Prostate gland (tissue), 2 donors: ENCODE measurements at places on chromosomes 2 and 18.

- no peak for DNase-seq
These were observed 91.9 kb upstream of the STK17B start for GRCh38 chr2:196263181-196263747.

- DNase-seq, result no peak
These were observed 19.1 kb downstream of the LIMS1 start for GRCh38 chr2:108553209-108553919.

GRCh38 chr2:48306409-48307284 lies 223.3 kb upstream of the STON1 start:
- no peak for DNase-seq

GRCh38 chr2:197950724-197951123 lies 146.3 kb downstream of the PLCL1 start:
- no peak for DNase-seq

GRCh38 chr2:200498402-200499162 lies 11.3 kb downstream of the KCTD18 start:
- DNase-seq, result no peak

DNA sequence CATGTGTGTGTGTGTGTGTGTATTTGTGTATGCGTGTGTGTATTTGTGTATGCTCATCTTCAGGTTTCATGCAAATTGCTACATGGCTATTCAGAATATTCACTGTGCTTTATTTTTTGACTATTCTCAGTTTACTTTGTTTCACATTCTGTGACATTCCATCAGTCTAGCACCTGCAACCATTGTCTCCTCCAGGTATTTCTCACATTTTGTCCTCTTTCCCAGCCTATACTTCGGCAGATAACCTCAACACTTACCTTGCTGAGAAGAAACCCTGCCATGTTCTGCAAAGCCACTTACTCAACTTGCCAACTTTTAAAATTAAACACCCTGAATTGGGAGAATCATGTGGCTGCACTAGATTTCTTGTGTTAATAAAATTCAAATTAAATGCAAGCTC lies 135.4 kb upstream of the REG3A start:
- DNase-seq, result no peak

DNA sequence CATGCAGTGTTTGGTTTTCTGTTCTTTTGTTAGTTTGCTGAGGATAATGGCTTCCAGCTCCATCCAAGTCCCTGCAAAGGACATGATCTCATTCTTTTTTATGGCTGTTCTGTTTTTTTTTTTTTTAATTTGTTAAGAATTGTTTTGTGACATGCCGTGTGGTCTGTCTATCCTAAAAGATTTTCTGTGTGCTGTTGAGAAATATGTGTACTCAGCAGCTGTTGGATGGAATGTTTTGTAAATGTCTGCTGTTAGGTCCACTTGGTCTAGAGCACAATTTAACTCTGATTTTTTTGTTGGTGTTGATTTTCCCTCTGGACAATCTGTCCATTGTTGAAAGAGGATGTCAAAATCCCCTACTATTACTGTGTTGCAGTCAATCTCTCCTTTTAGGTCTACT lies 80.4 kb upstream of the WDR75 start:
- no peak for DNase-seq

DNA sequence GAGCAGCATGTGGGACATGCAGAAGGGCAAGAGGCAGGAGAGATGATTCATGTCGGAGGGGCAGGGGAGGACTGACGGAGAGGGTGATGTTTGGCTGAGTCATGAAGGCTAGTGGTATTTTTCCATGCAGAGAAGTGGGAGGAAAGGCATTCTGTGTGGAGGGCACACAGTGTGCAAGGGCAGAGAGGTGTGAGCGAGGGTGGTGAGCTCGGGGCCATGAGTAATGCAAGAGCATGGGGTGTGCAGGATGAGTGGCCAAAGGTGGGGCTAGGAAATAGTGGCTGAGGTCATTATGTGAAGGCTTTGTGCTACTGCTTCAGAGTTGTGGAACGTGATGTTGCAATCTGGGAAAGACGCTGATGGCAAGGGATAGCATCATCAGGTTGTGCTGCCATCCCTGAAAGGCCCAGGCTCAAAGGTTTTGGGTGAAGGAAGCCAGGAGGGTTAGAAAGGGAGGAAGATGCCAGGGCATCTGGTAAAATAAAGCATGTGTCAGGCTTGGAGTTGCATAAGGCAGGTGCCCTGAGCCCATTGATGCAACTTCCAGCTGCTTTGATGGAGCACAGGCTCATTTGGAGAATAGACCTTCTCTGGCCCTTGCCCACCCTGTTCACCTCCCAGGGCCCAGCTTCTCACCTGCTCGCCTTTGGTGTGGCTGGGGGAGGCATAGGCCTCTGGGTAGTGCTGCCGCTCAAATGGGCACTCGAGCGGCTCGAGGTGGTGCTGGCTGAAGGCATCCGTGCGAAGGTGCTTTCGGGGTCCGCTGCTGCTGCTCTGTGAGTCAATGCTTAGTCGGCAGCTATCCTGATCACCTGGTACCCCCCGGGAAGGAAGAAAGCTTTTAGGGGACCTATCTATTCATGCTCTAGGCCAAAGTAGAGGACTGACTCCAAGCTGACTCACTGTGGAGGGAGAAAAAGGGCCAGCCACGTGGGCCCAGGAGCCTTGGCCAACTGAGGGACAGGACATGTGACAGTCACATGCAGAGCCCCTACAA lies 37.5 kb downstream of the PAX8 start:
- no peak for DNase-seq

GRCh38 chr18:67553437-67553836 lies 36.9 kb upstream of the DSEL start:
- no peak for DNase-seq

DNA sequence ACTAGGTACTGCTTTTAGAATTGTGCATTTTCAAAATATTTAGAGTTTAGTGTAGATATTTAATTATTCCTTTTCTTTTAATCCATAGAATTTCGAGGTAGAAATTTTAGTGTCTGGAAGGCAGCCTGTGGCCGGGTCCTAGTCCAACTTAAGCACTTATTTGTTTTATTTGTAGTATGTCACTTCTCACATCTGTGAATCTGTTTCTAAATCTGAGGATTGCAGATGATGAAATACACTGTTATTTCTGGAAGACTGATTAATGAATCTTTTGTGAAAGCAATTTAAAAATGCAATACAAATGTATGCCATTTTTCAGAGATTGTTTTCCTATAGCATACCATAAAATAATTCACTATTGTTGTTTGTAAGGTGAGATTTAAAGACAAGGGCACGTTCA lies 483.9 kb upstream of the TRIB2 start:
- DNase-seq, result no peak

GRCh38 chr2:241863536-241863954 lies 4.9 kb upstream of the PDCD1 start:
- no peak for DNase-seq

DNA sequence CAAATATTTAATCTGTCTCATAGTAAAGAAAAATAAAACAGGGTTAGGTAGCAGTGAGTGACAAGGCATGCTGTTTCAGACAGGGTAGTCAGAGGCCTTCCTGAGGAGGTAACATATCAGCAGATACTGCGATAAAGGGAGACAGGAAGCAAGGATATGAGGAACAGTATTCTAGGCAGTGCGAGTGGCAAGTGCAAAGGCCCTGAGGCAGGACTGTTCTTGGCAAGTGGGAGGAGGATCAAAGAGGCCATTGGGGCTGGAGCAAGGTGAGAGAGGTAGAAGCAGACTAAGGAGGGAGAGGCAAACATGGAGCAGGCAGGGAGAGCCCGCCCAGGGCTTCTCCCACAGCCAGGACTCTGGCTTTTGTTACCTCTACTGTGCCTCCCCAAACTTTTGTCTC lies 33.6 kb downstream of the GAD1 start:
- DNase-seq, result no peak

DNA sequence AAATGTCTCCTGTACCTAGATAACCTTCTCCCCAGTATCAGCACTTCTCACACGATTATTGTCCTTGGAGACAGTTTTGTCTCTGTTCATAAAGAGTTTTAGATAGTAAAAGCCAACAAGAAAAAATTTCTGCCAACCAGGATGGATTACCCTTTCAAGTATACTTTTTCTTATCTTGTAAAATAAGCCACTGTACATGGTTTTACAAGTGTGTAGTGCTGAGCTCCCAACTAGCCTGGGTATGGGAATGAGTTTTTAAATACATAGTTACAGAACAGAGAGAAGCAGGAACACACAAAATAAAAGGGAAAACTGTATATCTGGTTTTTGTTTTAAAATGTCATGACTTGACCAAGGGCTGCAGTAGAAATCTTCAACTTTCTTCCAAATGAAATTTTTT lies 76.7 kb downstream of the C18orf54 start:
- no peak for DNase-seq

GRCh38 chr2:73426176-73426575 lies 40.5 kb downstream of the ALMS1 start:
- DNase-seq, result no peak

GRCh38 chr2:221817052-221817451 lies 244.9 kb upstream of the EPHA4 start:
- no peak for DNase-seq

- no peak for DNase-seq
These were observed 662.2 kb downstream of the XIRP2 start for GRCh38 chr2:167550448-167550847.

GRCh38 chr18:1092228-1092627 lies 187.6 kb downstream of the ADCYAP1 start:
- DNase-seq, result no peak

DNA sequence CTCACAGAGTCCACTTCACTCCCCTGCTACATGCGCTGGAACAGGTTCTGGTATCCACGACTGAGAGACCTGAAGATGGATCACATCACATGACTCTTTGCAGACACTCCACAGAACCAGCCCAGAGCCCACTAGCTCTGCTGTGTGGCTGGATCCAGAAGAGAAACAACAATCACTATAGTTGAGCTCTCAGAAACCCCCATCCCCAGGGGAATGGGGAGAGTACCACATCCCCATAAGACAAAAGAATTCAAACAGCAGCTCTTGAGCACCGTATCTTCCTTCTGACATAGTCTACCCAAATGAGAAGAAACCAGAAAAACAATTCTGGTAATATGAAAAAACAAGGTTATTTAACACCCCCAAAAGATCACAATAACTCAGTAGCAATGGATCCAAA lies 76.4 kb downstream of the ZSWIM2 start:
- DNase-seq, result no peak

DNA sequence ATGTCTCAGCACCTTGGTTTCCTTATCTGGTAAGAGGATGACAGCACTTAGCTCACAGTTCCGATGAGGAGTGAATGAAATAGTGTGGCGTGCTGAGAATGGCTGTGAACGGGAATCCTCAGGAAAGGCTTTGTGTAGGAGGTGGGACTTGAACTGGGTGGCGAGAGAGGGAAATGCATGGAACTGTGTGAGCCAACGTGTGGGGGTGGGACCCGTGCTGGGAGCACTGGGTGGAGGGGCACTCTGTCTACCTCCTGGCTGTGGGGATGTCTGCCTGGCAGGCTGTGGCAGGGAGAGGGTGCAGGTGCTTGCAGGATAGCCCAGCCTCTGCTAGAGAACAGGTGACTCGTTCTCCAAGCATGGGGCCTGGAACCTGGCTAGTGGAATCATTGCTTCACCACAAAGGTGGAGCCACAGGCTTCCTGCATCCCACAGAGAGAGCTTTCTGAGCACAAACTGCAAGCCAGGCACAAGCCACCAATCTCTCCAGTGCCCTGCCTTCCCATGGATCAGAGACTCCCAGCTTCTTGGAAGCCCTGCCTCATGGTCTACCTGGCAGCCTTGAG lies 145.2 kb downstream of the CELF4 start:
- DNase-seq, result no peak

- DNase-seq, result no peak
These were observed 737.1 kb downstream of the TDRD15 start for GRCh38 chr2:21860907-21861306.

GRCh38 chr2:221085341-221085900 lies 486.7 kb downstream of the EPHA4 start:
- no peak for DNase-seq

DNA sequence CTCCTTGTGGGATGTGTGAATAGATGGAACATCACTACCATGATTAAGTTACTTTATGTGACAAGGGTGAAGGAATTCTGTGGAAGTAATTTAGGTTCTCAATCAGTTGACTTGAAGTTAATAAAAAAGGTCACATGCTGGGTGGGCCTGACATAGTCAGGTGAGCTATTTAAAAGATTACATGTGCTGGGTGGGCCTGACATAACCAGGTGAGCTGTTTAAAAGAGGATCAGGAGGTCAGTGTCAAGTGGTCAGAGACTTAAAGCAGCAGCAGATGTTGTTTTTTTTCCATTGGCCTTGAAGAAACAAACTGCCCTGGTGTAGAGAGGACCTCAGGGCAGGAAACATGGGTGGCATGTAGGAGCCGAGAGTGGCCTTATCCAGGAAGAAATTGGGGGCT lies 3.3 kb downstream of the IL1R2 start:
- no peak for DNase-seq

- no peak for DNase-seq
These were observed 446.7 kb downstream of the RNF144A start for GRCh38 chr2:7363906-7364305.

DNA sequence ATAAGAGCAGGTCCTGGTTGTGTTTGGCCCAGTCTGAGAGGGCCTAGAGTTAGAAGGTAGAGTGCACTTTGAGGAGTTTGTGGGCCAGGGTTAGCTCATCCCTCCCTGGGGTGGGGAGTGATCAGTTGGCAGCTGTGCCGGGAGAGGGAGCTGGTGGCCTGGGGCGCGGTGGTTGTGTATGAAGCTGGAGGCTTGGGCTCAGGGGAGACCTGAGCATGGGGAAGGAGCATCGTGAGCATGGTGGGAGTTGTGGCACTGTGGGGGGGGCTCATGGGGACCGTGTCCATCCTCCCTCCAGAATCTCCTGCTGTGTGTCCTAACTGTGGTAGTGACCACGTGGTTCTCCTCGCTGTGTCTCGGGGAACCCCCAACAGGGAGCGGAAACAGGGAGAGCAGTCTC lies 13.6 kb downstream of the STK11IP start:
- no peak for DNase-seq

DNA sequence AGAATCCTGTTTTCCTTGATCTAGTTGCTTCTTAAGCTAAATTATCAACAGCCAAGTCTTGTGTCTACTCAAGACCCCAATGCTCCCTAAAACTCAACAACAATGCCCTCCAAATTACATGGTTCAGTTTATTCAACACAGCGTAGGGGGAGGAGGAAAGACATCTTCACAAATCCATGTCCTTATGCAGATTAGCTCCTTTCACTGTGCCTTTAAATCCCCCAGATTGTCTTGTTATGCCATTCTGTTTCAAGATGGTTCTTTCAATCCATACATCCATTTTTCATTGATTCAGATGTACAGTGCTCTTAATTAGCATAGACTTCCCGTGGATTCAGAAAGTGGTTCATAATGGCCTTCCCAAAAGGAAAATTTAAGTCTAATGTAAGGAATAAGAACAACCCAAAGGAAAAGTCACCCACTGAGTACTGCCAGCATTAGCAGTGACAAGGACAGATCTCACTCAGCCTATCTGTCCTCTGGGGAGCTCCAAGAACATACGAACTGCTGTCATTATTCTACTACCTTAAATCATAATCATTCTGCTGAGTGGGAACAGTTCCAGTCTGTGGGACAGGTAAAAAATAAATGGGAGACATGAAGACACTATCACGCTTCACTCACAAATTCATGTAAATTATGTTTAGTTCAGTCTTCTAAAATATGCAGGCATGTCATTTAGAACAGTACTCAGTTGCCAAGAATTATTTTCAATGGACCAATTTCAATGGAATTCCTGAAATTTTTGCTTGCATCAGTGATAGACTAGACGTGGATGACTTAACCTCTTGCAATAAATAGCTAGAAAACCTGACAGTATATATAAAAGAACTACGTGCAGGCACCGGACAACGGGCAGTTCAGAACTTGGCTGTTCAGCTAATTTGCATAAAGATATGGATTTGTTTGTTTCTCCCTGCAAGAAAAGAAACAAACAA lies 58.9 kb upstream of the RNU4ATAC start:
- no peak for DNase-seq
